Stimulated activated CD8-positive, alpha-beta memory T cell treated with anti-CD3 and anti-CD28 coated beads, Interleukin-7, amount 100 ng/mL, for 1 hour (primary cell): ENCODE measurements at places on chromosomes 16 and 17.

DNA sequence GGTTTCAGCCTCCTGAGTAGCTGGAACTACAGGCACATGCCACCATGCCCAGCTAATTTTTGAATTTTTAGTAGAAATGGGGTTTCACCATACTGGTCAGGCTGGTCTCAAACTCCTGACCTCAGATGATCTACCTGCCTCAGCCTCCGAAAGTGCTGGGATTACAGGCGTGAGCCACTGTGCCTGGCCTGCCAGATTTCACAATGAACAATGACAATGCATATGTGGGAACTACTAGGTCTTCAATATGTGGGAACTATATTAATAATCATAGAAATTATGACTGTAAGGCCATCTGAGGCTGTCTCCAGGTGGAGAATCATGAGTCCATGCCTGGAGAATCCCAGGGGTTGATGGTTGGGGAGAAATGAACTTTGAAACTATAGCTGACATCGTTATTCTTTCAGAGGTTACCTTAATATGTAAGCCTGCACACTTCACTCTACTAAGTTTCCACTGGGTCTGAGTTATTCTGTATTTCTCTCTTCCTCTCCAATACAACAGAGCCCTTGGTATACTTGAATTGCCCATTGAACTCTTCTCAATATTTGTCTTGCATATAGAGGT is 7.2 kb upstream of the DRC7 start:
- no peak for DNase-seq

- no peak for DNase-seq
Measured at GRCh38 chr17:57551321-57552079, 193.6 kb downstream of the CCDC182 start.

DNA sequence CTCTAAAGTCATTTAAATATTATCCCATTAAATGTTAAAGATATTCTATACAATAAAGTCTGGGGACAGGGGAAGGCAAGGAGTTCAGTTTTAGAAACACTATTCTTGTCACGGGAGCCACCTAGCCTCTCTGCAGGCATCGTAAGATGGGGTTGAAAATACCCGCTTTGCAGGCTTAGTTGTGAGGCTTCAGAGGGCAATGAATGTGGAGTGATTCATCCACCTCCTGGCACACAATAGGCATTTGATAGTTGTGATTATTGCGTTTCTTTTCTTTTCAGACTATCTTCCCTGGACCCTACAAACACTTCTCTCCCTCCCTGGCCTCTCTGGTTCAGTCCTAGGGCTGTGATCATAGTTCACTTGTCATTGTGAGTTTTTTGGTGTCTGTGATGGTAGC is 19.6 kb downstream of the GLP2R start:
- no peak for DNase-seq

- no peak for DNase-seq
Measured at GRCh38 chr17:34758316-34758715, 178.9 kb downstream of the TMEM132E start.

DNA sequence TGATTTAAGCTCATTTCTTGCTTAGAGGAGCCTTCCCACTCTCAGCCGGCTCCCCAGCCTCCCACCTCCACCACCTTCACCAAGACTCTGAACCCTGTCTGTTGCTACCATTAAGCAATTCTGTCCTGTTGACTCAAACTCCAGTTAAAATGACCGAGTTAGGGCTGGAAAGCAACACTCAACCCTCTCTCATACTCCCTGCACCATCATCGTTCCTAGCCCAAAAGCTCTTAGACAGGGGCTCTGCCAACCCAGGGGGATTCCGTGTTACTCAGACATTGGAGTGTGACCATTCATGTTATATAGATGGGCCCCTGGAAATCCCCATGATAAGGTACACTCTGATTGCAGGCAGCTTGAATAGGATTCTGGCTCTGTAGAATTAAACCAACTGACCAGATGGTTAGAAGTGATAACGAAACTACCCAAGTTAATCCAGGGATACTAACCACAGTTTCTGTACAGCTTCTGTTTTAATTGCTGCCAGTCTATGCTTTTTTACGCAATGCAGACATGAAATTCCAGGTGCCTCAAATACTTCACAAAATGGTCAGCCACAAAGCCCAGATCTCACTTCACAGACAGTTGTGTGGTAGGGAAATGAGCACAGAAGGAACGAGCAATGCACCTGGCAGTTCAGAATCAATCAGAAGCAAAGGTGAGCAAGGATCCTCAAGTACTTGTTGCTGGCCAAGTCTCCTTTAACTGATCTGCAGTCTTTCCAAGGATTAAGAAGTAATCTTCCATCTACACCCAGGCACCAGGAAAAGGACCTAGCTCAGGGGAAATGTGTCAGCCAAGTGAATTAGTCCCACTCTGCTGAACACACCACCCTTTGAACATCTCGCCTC is 2.1 kb downstream of the SSTR2 start:
- DNase-seq = no peak

- no peak for DNase-seq
Measured at GRCh38 chr17:80673152-80673920, 128.7 kb downstream of the RPTOR start.

- DNase-seq = no peak
Measured at GRCh38 chr16:450385-450784, 24.9 kb downstream of the RAB11FIP3 start.

GRCh38 chr17:51643702-51644490 is 383.6 kb downstream of the UTP18 start:
- no peak for DNase-seq

GRCh38 chr16:3022208-3022683 is 1.5 kb downstream of the HCFC1R1 start:
- DNase-seq = peak; percentile 65

DNA sequence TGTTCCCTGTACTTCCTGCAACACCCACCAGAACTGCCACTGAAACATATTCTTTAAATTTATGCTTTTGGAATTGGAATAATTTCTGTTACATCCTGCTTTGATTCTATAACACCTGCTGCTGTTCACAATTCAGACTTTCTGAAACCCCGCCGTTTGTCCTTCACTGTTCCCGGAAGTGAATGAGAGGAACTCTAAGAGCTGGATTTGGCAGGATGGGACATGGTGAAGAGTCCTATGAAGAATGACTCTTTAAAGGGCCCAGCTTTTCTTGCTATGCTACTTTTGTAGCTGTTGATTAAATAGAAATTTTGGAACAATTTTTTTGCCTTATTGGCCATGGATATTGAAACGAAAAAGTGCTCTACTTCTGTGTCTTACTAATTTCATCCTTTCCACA is 8.9 kb downstream of the AP2B1 start:
- no peak for DNase-seq

DNA sequence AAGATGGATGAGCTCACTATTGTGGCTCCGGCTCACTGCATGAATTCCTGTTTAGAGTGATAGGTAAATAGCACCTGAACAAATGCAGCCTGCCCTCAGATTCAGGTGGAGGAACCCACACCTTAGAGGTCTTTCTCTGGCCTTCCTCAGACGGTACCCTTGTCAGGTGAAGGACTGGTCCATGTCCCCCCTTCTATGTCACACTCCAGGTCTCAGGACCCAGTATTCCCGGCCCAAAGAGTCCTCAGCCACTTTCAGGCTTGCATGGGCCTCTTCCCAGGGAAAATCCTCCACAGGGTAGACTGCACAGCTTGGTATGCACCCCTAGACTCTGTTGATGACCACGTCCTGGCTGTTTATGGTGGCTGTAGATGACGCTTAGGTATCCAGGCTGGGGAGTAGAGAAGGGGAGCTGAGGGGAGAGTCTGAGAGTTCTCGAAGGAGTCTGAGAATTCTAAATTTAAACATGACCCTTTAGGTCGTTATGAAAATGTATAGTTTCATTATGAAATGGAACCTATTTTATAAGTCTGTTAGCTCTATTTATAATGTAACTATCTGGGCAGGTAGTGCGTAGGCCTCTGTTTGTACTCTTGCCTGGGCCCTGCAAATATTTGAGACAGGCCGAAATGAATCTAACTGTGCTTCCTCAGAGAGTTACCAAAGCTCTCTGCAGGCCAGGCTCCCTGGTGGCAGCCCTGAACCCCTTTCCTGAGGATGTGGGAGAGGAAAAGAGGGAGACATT is 32.5 kb upstream of the CCR7 start:
- DNase-seq = no peak

DNA sequence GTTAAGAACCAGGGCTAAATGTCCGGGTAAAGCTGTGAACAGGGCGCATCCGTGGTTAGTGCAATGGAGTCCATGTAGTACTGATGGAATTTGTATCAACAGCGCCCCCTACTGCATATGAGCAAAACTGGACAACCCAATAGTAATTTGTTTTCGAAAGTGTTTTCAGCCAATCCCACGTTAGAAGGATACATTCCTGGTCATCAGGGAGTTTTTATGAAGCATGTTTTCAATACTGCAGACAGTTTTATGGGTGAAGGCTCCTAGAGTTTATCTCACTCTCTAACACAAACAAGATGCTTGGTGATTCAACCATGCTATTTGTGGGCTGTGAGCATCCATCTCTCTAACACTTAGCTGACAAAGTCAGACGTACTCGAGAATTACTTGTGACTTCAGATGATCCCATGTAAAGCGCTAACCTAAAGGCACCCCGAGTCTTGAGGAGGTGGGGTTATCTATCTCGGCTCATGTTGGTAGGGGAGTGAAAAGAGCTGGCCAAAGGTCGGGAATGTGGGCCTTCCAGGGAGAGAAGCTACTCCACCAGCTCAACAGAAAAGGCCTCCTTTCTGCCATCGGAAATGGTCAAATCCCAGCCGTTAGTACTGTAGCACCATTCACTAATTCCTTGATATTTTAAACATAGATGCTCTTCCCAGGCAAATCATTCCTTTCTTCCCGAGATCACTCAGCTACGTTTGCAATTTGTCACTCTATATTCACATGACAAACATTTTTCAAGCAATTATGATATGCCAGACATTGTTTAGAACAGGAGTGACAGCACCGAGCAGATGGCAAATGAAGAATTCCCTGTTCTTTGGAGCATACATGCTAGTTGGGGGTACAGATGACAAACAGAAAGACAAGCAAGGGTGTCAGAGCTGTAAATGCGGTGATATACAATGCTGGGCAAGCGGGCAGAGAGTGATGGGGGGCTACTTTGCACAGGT is 46.9 kb upstream of the HNF1B start:
- no peak for DNase-seq

- no peak for DNase-seq
Measured at GRCh38 chr16:57997528-57998265, 2.8 kb downstream of the ZNF319 start.

DNA sequence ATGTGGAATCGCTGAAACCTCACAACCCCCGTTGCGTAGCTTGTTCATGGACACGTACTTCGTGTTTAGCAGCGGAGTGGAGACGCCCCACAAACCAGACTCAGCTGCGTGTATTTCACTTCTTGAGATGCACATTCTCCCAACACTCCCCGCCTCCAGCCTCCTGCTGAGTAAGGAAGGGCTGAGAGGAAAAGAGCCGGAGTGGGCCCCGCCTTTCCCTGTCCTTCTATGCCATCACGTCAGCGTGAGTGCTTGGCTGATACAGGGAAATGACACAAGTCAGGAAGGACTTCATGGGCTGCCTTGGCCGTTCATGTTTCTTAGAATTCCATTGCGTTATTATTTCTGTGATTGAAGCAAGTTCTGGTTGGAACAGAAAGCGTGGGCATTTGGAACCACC is 68.6 kb upstream of the CBX4 start:
- no peak for DNase-seq

- DNase-seq = no peak
Measured at GRCh38 chr17:3025421-3026124, 37.8 kb downstream of the OR1D5 start.

- DNase-seq = no peak
Measured at GRCh38 chr16:85722128-85722893, 28.6 kb downstream of the C16orf74 start.

GRCh38 chr16:80909720-80910119 is 97.0 kb downstream of the CMC2 start:
- DNase-seq = no peak

DNA sequence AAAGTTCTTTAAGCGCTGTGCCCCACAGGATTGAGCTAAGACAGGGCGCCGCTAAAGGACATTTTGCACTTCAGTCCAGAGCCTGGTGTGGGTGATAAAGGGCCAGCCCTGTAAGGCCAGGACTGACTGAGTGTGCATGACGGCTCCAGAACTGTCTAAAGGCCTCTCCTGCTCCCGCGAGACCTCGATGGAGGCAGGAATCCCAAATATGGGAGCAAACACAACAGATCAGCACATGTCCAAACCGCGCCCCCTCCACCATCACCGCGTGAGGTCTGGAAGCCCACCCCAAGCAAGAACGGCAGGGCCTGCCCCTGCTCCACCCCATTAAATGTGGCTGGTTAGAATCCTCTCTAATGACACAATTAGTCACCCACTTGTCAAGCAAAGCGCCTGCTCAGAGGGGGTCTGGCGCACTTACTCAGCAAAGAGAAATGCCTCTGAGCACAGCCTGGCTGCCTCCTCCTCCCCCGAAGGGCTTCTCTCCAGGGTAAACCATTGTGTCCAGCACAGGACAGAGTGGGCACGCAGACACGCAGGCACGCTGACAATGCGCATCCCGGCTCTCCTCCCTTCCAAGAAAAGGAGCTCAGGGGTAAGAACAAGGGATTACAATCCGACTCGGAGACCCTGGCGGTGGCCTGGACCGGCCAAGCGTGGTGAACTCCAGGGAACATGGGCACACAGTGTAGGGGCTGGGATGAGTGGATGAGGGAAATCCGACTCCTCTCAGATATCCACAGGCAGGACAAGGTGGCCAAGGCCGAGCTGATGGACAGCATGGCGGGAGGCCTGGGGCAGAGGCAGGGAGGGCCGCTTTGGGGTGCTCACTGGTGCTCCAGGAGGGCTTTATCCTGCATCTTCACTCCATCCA is 1.5 kb downstream of the MXRA7 start:
- no peak for DNase-seq
